Pancreas (tissue), 10 donors: ENCODE measurements at places on chromosomes 6 and 20.

DNA sequence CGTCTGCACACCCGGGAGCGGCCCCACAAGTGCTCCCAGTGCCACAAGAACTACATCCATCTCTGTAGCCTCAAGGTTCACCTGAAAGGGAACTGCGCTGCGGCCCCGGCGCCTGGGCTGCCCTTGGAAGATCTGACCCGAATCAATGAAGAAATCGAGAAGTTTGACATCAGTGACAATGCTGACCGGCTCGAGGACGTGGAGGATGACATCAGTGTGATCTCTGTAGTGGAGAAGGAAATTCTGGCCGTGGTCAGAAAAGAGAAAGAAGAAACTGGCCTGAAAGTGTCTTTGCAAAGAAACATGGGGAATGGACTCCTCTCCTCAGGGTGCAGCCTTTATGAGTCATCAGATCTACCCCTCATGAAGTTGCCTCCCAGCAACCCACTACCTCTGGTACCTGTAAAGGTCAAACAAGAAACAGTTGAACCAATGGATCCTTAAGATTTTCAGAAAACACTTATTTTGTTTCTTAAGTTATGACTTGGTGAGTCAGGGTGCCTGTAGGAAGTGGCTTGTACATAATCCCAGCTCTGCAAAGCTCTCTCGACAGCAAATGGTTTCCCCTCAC lies 21.0 kb downstream of the PRDM1 start:
- no peak for DNase-seq

- DNase-seq = no peak
Observed at GRCh38 chr20:14062786-14063185, 67.5 kb downstream of the MACROD2 start.

- DNase-seq = no peak
Observed at GRCh38 chr6:3797231-3798054, 45.9 kb upstream of the PXDC1 start.

GRCh38 chr6:117389227-117390057 lies 36.3 kb downstream of the ROS1 start:
- no peak for DNase-seq

GRCh38 chr6:40477246-40478126 lies 109.7 kb downstream of the LRFN2 start:
- DNase-seq = no peak

GRCh38 chr6:71733970-71734899 lies 152.1 kb upstream of the RIMS1 start:
- DNase-seq = no peak

GRCh38 chr6:101918471-101918870 lies 525.0 kb downstream of the GRIK2 start:
- DNase-seq = no peak
